ENCODE measurements at places on chromosomes 2 and 18.
A peak's percentile ranks its signal among the peaks of the same experiment; 100 is the strongest.

- no peak for DNase-seq
These were observed 186.6 kb downstream of the MYO5B start for GRCh38 chr18:50008306-50008705.

DNA sequence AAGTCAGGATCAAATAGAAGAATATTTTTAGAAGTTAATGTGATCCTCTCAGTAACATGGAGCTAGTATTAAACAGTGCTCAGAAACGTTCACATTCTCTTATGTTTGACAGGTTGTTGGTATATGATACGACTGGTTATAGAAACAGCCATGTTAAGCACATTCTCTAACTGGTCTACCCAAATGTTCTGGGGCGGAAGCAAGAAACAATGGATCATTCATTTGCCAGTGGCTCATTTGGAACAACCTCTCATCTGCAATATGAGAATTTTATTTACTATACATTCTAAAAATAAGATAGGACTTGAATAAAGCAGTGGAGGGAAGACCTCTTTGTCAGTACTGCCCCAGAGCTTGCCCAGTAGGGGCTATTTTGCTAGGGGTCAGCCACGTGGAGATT, 167.1 kb upstream of the FAM98A start:
- DNase-seq = no peak

DNA sequence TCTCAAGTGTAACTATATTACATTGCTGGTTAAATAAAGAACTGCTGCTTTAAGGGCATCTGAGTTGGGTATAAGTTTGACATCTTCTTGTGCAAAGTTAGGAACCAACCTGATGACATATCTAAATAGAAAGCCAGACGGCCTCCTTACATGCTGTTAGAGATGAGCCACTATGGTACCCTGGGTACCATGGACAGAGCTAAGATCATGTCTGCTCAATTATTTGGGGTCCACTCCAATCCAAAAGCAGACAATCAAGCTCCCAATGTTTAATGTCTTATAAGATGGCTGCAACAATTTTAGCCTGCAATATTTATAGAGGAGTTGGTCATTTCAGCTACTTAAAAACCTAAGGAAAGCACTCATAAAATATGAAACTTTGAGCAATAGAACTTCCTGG, 86.2 kb downstream of the UPP2 start:
- no peak for DNase-seq

DNA sequence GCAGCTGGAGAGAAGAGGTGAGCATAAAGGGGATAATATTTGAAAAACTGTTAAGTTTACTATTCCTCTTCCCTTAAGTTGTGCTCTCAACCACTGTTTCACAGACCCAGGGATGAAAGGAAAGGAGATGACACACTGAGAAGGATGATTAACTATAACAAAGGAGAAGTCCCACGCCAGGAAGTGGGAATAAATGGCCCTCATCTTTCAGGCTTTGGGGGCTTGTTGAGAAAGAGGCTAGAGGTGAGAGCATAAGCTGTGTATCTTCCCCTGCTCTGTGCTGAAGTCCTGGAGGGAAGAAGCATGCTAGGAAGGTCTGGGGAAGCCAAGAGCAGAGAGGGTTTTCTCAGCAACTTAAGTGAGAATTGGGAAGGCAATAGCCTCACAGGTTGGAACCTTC, 399.1 kb upstream of the ATP5MC3 start:
- DNase-seq = no peak

GRCh38 chr2:164456619-164457018, 164.7 kb downstream of the GRB14 start:
- DNase-seq = no peak

DNA sequence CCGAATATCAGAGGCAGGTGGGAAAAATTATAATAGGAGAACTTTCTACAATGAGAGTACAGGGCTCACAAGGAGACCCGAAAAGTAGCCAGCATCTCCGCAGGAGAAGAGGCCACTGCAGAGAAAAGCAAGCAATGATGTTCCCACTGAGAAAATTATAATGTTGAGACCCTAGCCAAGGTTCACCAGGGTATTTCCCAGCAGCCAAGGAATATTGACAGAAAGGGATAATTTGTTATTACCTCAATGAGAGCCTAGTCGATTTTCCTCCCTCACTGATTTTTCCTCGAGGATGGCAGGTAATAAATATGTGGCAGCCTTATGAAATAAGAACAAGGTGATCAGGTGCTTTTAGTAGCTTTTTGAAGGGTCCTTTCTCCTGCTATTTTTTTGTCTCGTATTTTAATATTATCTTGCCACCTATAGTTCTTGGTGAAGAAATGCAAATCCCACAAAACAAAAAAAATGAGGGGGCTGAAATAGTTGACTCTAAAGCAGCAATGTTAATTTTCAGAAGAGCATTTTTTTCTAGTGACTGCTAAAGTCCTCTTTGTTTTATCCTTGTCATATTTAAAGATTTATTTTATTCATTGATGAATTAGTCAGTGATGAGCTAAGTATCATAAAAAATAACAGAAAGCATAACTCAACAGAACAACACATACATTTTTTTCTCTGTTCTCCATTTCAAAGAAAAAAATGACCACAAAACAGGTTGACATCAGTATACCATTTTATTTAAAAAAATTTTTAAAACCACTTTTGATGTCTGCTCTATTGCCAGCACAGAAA, 215.4 kb downstream of the KCNE4 start:
- DNase-seq = no peak

GRCh38 chr2:235903782-235904584, 264.2 kb downstream of the GBX2 start:
- DNase-seq = no peak

DNA sequence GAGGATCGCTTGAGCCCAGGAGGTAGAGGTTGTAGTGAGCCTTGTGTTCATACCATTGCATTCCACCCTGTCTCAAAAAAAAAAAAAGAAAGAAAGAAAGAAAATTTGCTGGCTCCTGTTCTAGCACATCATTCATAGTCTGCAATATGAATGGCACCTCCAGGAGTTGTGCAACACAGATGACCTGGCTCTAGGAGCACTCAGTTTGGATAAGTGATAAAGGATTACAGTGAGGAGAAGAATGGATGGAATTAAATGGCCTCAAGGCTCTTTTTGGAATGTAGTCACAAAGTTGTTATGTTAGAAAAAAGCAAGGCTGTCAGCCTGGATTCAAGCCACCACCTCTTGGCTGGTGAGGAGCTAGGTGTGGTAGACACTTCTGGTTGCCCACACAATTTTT, 21.5 kb upstream of the SPRED2 start:
- DNase-seq = no peak

GRCh38 chr18:37661478-37661877, 95.9 kb upstream of the CELF4 start:
- no peak for DNase-seq

GRCh38 chr2:138777996-138778395, 2.2 kb downstream of the NXPH2 start:
- DNase-seq = no peak

DNA sequence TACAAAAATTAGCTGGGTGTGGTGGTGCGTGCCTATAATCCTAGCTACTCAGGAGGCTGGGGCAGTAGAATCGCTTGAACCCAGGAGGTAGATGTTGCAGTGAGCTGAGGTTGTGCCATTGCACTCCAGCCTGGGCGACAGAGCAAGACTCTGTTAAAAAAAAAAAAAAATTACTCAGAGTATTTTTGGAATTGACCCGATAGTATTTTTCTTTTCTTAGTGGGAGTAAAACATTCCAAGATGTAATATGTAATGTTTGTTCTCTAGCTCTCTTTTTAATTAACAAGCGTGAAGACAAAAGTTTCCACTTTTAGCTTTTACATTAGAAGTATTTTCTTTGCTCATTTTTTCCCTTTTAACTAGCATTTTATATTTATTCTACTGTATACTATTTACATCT, 12.0 kb upstream of the TMEM18 start:
- DNase-seq = no peak

- DNase-seq = no peak
These were observed 8.4 kb upstream of the CREG2 start for GRCh38 chr2:101395545-101396315.

- DNase-seq = no peak
These were observed 3.9 kb upstream of the TMEM163 start for GRCh38 chr2:134722728-134723127.

- DNase-seq = peak; percentile 73
These were observed 193.7 kb upstream of the ID2 start for GRCh38 chr2:8488001-8488738.

- DNase-seq = no peak
These were observed 219.7 kb upstream of the PKDCC start for GRCh38 chr2:41828052-41828643.

- DNase-seq = no peak
These were observed 52.6 kb downstream of the SH3BP4 start for GRCh38 chr2:235004329-235004903.

GRCh38 chr18:63730773-63731172, 28.0 kb downstream of the SERPINB11 start:
- DNase-seq = no peak

- no peak for DNase-seq
These were observed 1.4 kb upstream of the SERTAD2 start for GRCh38 chr2:64655018-64655664.

- DNase-seq = no peak
These were observed 233.2 kb downstream of the TCF4 start for GRCh38 chr18:55354795-55355194.

DNA sequence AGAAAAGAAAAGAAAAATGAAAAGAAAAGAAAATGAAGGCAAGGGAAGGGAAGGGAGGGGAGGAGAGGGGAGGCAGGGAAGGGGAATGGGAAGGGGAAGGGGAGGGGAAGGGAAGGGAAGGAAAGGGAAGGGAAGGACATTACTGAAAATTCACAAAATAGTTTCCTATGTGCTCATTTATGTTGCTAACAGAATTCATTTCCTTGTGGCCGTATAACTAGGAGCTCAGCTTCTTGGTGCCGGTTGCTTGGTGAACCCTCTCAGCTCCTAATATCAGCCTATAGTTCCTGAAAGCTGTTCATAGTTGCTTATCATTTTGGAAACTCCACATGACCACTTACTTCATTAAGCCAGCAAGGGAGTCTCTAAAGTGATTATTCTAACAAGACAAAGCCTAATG, 379.8 kb upstream of the TMEFF2 start:
- no peak for DNase-seq

All from stimulated activated CD8-positive, alpha-beta memory T cell treated with anti-CD3 and anti-CD28 coated beads, Interleukin-4, amount 100 ng/mL, for 48 hours (primary cell).